ENCODE measurements at places on chromosomes 7 and 10.

GRCh38 chr7:137741443-137741842 is 105.3 kb downstream of the DGKI start:
- H3K4me3 ChIP-seq, result no peak overlapping the region
- no peaks in the 10 kb centered on the region for H3K27me3 ChIP-seq
- no peaks in the 10 kb centered on the region for H3K36me3 ChIP-seq
- DNase-seq, result no peak

- peaks cover 7% of the 10 kb centered on the region for H3K36me3 ChIP-seq
- DNase-seq, result no peak
- no peak overlapping the region for H3K27ac ChIP-seq
Observed at GRCh38 chr7:607938-608337, 88.3 kb upstream of the PDGFA start.

DNA sequence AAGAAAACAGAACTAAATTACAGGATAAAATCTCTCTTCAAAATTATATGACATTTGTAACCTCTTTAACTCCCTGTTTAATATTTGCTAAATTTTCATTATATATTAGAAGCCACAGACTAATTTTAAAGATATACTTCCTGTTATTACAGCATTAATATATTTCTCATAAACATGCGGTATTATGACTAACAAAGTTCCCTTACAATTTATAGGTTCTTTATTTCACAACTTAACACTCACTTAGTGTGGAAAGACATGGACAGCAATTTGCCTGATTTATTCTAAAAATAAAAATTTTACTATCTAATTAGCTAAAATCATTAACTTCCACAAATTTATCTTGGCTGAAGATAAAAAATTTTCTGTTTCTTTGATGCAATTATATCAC is 29.0 kb downstream of the CTNNA3 start:
- no peaks in the 10 kb centered on the region for H3K27me3 ChIP-seq
- DNase-seq, result no peak
- no peak overlapping the region for H3K4me3 ChIP-seq
- H3K27ac ChIP-seq, result no peak overlapping the region
- no peaks in the 10 kb centered on the region for H3K4me1 ChIP-seq
- H3K36me3 ChIP-seq, result no peaks in the 10 kb centered on the region

DNA sequence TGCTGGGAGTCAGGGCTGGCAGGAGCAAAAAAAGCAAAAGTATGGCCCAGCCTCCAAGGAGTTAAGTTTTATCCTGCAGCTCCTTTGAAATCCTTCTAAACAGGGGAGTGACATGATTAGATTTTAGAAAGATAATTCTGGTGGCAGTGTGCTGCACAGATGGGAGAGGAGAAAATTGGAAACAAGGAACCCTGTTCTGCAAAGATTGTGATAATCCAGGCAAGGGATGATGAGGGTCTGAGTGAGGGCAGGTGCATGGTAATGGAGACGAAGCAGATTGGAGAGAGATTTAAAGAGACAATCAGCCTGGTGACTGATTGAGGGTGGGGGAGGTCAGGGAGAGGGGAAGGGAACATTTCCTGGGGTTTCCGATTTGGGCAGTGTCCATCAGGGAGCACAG is 444.7 kb upstream of the PODXL start:
- no peaks in the 10 kb centered on the region for H3K36me3 ChIP-seq
- no peak overlapping the region for H3K4me3 ChIP-seq
- H3K27ac ChIP-seq, result no peak overlapping the region
- no peaks in the 10 kb centered on the region for H3K27me3 ChIP-seq
- DNase-seq, result no peak
- H3K4me1 ChIP-seq, result no peaks in the 10 kb centered on the region

GRCh38 chr10:16545116-16545736 is 23.5 kb upstream of the C1QL3 start:
- no peak for DNase-seq
- no peak overlapping the region for H3K27ac ChIP-seq
- H3K4me1 ChIP-seq, result no peaks in the 10 kb centered on the region
- H3K4me3 ChIP-seq, result no peak overlapping the region
- H3K27me3 ChIP-seq, result peaks cover 4% of the 10 kb centered on the region
